Cardiac fibroblast (primary cell): ENCODE measurements at places on chromosomes 5 and 9.

- DNase-seq, result peak; percentile 58
These were observed 500.0 kb downstream of the DIRAS2 start for GRCh38 chr9:90142580-90142979.

- DNase-seq, result no peak
These were observed 416.5 kb upstream of the KLF4 start for GRCh38 chr9:107906074-107906473.

- DNase-seq, result no peak
These were observed 16.2 kb downstream of the RALGDS start for GRCh38 chr9:133104718-133105460.

DNA sequence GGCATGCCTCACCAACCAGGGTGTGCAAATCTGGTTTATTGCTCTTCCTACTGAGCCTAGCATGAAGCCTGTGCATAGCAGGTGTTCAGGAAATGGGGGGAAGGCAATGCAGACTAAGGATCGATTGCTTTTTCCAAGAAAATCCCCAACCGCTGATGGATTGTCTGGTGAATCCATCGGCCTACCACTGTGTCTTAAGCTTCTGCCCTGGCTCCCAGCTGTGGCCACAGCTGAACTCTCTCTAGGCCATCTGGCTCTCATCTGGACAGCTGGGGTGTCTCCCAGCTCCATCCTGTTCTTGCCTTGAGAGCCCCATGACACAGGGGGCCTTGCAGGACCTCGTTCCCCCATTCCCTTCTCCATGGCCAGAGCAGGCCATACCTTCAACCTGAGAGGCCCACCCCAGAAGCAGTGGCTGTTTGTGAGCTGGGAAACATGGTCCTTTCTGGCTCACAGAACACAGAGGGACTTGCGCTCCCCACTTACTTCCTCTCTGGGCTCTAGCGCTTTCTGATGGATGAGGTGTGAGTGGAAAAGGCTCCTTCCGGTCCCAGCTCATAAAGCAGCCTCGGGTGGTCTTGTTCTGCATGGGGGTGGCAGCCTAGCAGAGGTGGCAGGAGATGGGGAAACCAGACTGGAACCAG is 41.8 kb downstream of the COL27A1 start:
- DNase-seq, result no peak

DNA sequence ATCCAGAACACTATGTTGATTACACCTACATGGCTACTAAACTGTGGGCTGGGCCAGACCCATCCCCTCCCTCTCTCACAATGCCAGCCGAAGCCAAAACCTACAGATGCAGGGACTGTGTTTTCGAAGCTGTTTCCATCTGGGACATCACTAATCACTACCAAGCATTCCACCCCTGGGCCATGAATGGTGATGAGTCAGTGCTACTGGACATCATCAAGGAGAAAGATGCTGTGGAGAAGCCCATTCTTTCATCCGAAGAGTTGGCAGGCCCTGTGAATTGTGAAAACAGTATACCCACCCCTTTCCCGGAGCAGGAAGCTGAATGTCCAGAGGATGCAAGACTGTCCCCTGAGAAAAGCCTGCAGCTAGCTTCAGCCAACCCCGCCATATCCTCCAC is 65.0 kb downstream of the ZNF462 start:
- DNase-seq, result peak; percentile 87

DNA sequence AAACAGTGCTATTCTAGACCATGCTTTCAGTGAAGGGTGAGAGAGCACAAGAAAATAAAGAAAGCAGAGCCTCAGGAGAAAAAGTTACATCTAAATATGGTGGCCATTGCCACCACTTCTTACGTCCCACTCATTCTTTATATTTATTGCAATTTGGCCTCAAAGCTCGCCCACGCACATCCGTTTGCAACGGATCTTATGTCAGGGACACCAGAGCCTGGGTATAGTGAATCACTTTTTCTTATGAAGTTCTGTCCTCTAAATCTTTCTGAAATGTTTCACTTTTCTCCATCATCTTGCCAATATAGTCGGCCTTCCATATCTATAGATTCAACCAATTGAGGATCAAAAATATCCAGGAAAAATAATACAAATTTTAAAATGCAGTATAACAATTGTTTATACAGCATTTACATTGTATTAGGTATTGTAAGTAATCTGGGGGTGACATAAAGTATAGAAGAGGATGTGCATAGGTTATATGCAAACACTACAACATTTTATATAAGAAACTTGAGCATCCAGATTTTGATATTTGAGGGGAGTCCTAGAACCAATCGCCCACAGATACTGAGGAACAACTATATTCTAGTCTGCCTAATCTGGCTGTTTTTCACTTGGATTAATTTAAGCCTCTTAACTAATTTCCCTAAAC is 35.2 kb downstream of the GOLPH3 start:
- peak; percentile 25 for DNase-seq

DNA sequence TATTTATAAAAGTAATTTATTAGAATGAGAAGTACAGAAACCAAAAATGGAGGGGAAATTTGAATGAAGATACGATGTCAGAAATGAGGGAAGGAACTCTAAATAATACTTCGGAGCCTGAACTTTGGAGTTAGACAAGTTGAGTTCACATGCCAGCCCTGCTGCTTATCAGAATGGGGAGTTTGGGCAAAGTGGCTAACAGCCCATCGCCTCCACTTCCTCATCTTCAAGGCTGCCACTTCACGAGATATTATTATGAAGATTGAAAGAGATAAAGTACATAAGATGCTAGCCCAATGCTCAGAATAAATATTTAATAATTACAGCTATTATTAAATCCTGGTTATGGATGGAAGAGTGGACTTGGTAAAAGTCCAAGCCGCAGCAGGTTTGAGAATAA is 56.2 kb upstream of the ABCA1 start:
- no peak for DNase-seq

DNA sequence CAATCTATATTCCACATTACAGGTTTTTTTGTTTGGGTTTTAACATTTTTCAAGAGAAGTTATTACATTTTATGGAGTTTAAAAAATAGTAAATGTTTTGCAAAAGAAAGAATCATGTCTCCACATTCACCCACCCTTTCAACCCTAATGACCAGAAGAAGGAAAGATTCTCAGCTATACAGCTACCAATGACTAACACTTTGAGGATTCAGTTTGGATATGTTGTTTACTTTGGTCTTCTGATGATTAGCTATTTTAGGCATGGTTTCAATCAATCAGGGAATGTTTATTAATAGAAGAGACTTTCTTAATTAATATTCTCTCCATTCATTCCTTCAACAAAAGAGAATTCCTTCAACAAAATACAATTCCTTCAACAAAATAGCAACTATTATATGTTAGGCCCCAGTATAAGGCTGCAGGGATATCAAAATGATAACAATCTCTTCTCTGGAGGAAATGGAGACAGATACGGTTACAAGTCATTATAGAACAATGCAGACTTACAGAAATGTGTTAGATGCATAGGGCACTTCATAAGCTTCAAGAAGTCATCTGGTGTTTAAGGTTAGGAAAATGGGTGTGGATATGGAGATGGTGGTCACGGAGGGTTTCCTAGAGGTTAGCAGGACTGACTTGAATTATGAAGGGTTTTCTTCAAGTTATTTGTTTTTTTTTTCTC is 9.3 kb upstream of the NR3C1 start:
- DNase-seq, result no peak

GRCh38 chr5:122312591-122313406 is 762 bp downstream of the SNCAIP start:
- DNase-seq, result peak; percentile 48

- DNase-seq, result no peak
These were observed 22.1 kb downstream of the ELP1 start for GRCh38 chr9:108911820-108912219.

DNA sequence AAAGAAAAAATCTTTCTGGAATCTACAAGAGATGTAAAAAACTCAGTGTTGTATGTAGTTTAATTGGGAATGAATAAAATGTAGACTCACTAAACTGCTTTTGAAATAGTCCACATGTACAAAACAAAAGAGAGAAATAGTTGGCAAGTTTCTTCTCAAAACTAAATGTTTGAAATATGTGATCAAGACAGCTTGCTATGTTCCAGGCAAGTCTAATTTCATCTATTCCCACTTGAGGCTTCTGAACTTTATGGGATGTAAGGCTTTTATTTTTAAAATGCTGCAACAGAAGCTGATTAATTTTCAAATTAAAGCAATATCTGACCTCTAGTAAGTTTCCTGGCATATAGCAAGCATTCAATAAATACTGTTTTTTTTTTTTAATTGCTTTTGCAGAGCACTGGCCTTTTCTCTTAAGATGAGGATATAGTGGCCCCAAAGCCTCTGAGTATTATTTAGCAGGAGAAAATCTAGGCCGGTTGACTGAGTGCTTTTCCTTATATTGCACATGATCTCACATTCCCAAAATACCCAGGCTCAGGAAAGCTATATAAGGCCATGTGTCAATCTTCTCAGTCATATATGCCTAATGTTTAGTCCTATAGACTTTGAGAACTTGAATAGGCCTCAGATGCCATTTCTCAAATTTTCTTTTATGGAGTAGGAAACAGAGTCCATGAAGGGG is 183.2 kb downstream of the NTRK2 start:
- DNase-seq, result no peak

DNA sequence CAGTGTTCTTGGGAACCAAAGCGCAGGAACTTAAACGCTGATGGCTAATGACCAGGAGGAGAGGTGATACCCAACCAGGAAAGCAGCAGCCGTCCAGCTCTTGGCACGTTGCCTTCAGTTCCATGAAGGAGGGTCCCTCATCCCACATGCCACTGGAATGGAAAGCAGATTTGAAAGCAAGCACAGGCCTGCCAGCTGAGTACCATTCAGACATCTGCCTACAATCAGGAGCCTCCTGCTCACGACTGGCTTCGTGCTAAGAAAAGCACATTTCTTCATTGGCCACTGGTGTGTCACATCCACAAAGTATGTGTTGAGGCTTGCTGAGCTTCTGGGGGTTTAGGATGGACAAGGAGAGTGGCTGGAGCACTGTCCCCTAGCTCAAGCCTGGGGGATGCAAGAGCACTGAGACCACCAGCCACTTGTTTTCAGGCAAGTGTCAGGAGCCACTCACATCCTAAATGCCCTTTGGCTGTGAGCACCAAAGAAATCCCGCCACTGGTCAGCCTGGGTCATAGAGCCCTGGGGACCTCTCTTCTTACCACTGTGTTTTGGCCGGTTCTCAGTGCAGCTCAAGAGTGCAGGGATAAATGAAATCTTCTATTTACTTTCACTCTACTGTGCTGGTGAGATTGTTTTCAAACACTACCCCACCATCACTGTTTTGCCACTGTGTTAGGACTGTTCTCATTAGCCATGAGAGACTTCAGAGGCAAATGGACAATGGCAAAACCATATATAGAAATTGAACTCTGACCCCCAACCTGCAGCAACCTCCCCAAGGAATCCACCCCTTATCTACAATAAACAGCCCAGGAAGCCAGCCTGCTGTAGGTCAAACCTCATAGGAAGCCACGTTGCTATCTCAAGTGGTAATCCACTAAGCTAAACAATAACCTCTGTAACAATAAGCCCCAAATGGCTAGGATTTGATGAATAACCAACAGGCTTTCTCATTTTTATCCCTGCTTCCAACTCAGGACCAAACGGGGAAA is 58.3 kb downstream of the MTX3 start:
- no peak for DNase-seq

DNA sequence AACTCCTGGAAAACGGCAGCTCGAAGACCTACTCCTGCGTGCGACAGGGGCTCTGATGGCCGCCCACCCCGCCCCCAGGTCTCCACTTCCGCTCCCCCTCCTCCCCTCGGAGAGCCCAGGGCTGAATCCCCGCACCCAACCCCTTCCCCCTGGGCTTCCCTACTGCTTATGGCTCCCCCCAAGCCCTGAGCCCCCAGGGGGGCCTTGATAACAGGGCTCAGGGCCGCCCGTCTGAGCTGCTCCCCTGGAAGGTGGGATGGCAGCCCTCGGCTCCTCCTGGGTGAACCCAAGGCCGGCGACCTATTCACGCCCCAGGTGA is 30.4 kb downstream of the GLT6D1 start:
- DNase-seq, result no peak

DNA sequence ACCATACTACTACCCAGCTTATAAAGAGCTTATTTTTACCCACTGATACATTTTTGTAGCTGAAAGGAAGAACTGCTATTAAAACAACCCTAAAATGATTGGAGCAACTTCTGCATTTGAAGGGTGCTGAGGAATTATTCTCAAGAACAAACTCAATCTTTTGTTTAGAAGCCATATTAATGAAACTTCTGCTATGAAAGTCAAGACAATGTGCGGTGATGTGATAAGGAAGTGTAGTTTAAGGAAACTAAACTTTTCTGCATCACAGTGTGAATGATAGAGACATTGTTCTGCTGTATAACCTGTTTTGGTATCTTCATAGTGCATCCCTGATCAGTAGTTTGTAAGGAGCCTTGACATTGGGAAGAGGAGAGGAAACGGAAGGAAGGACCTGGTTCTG is 408.5 kb downstream of the TMEM38B start:
- DNase-seq, result no peak

DNA sequence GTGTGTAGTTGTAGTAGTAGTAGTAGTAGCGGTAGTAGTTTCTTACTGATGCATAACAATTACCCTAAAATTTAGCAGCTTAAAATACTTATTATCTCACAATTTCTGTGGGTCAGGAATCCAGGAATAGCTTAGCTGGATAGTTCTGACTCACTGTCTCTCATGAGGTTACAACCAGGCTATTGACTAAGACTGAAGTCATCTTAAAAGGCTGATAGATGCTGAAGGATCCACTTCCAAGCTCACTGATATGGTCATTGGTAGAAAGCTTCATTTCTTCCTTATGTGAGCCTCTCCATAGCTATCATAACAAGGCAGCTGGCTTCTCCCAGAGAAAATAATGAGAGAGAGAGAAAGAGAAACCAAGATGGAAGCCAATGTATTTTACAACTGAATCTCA is 147.5 kb upstream of the FBXL17 start:
- DNase-seq, result peak; percentile 49

DNA sequence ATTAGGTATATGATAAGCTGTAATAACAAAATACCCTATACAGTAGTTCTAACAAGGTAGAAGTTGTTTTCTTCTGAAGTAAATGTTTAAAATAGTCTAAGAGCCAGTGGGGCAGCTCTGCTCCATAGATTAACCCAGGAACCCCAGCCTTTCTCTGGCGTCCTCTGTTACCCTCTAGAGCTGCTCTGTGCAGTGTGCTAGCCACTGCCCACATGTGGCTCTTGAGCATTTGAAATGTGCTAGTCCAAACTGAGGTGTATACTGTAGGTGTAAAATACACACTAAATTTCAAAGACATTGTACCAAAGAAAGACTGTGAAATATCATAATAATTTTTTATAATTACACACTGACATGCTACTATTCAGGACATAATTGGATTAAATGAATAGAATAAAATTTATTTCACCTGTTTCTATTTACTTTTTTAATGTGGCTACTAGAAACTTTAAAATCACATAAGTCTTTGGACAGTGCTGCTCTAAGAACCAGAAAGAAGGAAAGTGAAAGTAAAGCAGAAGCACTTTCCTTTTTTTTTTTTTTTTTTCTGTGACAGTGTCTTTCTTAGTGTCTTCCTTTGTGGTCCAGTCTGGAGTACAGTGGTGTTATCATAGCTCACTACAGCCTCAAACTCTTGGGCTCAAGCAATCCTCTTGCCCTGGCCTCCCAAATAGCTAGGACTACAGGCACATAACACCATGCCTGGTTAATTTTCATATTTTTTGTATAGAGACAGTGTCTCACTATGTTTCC is 39.3 kb downstream of the RAI14 start:
- DNase-seq, result peak; percentile 30

- DNase-seq, result no peak
These were observed 332.4 kb upstream of the BRINP1 start for GRCh38 chr9:119701651-119702050.

GRCh38 chr5:56161439-56161823 is 71.7 kb downstream of the ANKRD55 start:
- DNase-seq, result no peak
